Hematopoietic multipotent progenitor cell treated with erythropoietin and hydrocortisone succinate and interleukin-3 and kit ligand, for 6 days (in vitro differentiated cells): ENCODE measurements at places on chromosomes 5 and 9.
A peak's percentile ranks its signal among the peaks of the same experiment; 100 is the strongest.

GRCh38 chr9:34380034-34380510, 3.4 kb upstream of the MYORG start:
- DNase-seq, result peak; percentile 24

- DNase-seq, result no peak
Observed at GRCh38 chr5:51034222-51034901, 348.9 kb upstream of the ISL1 start.

DNA sequence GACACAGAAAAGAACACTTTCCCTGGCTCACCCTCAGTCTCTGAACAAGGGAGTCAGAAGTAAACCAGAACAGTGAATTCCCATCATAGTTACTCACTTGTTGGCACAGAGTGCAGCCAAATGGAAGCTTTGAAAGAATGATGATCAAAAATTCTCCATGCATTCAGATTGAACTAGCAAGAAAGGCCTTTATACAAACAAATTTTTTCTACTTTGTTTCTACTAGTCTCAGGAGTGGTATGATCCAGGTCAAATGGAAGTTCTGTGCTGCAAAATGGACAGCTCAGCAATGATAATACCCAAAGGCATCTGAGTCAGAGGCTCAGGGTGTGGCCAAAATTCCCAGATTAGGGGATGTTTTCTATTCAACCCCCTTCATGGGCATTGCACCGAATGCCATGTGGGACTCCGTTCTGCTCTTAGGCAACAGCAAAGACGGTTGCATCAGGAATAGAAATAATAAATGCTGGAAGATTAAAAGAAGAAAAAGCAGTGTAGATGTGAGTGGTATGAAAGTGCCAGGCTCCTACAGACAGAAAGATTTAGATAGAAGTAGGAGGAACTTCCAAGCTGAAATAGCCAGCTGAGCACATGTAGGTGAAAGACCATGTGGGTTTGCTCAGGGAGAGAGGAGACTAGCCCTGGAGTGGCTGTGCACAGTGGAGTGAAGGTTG, 24.0 kb upstream of the ASPN start:
- DNase-seq, result no peak

DNA sequence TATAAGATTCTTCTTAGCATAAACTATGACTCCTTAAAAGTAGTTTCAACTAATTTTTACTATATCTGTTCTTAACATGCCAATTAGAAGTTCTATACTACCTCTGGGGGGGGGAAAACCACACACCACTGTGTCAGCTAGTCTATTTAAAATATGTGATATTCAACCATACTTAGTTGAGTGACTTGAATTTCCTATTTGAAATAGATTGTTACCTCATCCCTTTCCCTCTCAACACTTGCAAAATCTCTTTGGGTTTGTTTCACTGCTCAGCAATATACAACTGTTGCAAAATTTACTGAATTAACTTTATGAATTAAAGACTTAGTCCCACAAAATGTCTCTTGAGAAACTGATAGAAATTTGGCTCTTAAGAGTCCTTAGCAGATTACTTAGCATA, 151.1 kb upstream of the POU5F2 start:
- DNase-seq, result peak; percentile 3

- no peak for DNase-seq
Observed at GRCh38 chr5:74394916-74395880, 245.3 kb downstream of the ENC1 start.

DNA sequence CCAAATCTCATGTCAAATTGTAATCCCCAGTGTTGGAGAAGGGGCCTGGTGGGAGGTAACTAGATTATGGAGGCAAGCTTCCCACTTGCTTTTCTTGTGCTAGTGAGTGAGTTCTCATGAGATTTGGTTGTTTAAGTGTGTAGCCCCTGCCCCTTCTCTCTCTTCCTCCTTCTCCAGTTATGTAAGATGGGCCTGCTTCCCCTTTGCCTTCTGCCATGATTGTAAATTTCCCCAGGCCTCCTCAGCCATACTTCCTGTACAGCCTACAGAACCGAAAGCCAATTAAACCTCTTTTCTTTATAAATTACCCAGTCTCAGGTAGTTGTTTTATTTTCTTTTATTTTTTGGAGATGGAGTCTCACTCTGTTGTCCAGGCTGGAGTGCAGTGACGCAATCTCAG, 18.2 kb upstream of the TXNDC8 start:
- no peak for DNase-seq
